ENCODE measurements at places on chromosomes 2 and 18. TPM values are rescaled to one million over a fixed set of nuclear protein-coding genes. Genes with fewer than 3 reads are reported as not detected.

GRCh38 chr2:21700644-21701043, 576.9 kb downstream of the TDRD15 start:
- no peak for DNase-seq

- no peak for DNase-seq
Measured at GRCh38 chr18:11780042-11780441, 71.2 kb upstream of the CHMP1B start.

AMER3 gene
- not detected for total RNA-seq

RAMP1 gene
- 2.6 TPM for total RNA-seq

COL4A3 gene
- 70.0 TPM for total RNA-seq
